ENCODE measurements at places on chromosomes 2 and 18.
A peak's percentile ranks its signal among the peaks of the same experiment; 100 is the strongest.

DNA sequence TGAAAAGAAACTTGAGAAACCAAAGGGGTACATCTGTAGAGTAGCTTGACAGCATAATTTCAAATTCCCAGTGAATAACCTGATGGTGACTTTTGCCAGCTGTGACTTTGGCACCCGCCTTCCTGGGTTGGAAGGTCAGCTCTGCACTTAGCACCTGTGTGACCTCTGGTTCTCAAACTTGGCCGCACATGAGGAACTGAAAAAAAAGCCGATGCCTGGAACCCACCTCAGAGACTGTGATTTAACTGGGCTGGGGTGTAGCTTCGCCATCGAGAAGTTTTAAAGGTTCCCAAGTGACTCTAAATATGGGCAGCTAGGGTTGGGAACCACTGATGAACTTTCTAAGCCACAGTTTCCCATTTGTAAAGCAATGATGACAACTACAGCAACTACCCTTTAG is 6.5 kb downstream of the EFEMP1 start:
- DNase-seq = no peak

GRCh38 chr18:46155641-46156051 is 51.5 kb downstream of the HAUS1 start:
- DNase-seq = no peak

DNA sequence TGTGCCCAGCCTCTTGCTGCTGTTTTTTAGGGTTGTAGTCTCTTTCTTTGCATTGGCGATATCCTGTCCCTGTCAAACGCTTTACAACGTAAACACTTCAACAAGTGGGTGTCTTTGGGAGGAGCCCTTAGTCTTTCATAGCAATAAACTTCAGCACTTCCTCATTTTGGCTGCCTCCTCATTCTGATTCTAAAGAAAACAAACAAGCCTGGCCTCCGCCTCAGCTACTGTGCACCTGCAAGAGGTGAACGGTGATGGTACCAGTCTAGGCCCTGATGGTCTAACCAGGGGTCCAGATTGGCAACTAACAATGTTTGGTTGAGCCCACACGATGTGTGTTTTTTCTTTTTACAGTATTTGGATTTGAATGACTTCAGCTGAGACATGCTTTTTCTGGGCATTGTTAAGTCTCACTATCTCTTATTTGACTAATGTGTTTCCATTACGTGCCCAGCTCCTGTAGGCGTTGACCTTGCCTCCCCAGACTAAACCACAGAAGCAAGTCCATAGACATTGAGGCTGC is 53.2 kb upstream of the CUL3 start:
- DNase-seq = no peak

DNA sequence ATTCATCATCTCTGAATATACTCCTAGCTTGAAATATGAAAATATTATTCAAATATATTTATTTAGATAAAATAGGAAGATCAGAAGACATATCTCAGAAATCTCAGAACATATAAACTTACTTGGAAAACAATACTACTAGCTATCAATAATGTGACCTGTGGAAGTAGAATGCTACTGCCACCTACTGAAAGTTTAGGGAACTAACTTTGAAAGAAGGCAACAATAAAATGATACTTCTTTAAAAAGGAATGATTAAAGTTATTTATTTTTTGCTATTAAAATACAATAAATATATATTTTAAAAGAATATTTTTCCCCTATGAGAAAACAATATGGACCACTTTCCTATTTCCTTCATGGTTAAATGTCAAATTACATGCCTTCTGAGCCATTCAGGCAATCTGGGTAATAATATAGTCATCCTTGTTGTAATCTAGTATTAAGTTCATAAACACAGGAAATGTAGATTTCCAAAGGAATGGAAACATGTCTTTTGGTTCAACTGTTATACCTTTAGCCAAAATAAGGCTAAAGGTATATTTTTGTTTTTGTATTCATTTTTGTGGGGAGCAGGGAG is 26.0 kb downstream of the ACADL start:
- no peak for DNase-seq

DNA sequence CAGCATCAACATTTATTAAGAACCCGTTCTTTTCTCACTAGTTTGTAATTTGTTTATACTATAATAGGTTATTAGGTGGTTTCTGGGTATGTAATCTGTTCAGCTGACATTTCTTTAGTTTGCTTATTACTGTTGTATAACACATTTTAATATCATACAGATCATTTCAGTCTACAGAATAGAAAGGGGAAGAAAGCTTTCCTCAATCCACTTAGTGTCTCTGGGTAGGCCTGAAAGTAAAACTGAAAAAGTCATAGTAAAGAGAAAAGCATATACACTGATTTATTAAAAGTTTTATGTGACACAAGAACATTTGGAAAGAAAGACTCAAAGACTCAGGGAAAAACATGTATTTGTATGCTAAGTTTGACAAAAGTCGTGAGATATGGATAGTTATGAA is 16.8 kb upstream of the KCNJ3 start:
- no peak for DNase-seq

- DNase-seq = peak; percentile 21
These were observed 144.7 kb upstream of the ITGA4 start for GRCh38 chr2:181312515-181312927.

DNA sequence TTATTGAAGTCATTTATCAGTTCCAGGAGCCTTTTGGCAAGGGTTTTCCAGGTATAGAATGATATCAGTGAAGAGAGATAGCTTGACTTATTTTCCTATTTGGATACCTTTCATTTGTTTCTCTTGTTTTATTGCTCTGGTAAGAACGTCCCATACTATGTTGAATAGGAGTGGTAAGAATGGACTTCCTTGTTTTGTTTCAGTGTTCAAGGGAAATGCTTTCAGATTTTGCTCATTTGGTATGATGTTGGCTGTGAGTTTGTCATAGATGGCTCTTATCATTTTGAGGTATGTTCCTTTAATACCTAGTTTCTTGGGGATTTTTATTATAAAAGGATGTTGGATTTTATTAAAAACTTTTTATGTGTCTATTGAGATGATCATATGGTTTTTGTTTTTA is 87.1 kb upstream of the EPAS1 start:
- no peak for DNase-seq

DNA sequence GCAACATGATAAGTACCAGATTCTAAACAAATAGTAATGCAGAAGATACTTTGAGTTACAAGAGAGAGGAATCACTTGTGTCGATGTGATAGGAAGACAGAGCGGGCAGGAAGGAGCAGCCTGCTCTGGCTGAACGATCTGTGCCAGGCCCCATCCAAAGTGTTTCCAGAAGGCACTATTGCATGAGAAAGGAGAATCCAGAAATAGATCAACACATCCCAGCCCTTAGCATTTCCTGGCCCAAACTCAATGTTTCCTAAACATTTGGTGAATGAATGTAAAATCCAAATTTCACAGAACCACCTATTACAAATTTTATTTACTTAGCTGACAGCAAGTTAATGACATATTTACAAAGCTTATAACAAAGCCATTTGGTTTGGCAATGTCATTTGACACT is 257.2 kb downstream of the TXNL1 start:
- no peak for DNase-seq

GRCh38 chr2:206494061-206494460 is 50.7 kb downstream of the ADAM23 start:
- no peak for DNase-seq

DNA sequence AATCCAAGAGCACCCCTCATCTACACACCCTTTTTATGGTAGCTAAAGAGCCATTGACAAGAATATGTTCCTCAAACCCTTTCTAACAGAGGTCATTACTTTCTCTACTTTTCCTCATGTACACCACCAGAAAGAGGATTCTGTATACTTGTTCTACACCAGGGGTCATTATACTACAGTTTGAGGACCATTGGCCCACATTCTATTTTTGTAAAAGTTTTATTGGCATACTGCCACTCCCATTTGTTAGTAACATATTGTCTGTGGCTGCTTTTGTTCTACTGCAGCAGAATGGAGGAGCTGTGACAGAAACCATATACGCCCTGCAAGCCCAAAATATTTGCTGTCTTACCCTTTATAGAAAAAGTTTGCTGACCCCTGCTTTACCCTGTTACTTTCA is 14.3 kb downstream of the HTR2B start:
- no peak for DNase-seq

DNA sequence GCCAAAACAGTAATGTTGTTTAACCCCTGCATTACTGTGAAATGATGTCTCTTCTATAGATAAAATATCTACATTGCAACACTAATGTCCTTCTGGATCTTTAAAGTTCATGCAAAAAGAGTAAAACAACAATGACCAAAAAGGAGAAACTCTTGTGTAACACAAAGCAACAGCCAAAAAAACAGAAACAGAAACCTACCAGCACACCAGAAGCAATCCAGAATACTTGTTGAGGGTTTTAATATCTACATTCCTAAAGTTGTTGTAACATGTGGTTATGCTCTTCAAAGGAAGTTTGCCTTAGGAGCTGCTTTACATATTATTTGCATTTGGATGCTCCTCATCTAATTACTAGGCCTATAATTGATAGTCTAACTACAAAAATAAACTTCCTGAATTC is 157.2 kb downstream of the BABAM2 start:
- DNase-seq = no peak

DNA sequence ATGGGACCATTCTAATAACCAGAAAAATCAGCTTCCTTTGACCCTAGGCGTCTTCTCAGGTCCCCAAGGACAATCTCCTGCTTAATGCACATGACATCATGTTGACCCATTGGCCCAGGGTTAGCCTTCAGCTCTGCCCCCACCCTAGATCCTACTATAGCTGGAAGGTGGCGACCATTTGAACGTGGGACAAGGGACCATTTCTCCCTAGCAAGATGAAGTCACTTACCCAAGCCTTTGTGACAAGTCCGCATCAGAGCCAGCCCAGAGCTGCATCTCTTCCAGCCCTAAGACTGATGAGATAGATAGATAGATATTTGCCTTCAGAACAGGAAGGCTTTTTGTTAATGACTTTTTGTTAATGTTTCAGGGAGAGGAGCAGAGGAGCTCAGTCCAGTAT is 28.2 kb upstream of the TAF1B start:
- DNase-seq = no peak

- no peak for DNase-seq
These were observed 259.0 kb upstream of the ERBB4 start for GRCh38 chr2:212797484-212798205.

DNA sequence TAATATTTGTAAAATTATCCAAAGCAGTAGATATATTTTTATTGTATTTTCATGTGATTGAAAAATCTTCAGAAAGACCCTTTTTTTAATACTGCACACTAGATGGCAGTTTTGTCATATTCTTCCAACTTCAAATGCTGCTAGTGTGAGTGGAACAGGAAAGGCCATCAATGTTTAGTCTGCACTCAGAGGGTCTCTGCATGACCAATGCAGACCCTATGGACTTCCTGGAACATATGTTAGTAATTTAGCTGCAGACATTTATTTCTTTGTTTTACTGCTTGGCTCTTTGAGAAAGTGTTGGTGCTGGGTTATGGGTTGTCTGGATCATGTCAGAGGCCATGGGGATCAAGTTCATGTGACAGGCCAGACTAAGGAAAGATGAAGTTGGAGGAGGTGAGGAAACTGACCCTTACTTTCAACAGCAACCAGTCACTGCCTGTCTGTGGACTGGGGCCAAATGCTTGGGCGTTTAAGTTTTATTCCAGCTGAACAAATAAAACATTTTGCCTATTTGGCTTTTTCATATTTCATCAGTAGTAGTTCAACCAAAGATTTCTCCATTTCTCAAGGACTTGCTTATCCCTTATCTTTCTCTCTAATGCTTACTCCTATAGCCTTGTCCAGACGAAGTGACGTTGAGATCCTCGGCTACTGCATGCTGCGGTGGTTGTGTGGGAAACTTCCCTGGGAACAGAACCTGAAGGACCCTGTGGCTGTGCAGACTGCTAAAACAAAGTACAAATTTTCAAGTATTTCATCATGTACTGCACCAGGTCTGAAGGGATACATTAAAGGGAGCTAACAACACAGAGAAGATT is 84.8 kb downstream of the VRK2 start:
- DNase-seq = no peak

- no peak for DNase-seq
These were observed 160.8 kb upstream of the GYPC start for GRCh38 chr2:126495189-126495588.

Measured in stimulated activated CD8-positive, alpha-beta memory T cell treated with anti-CD3 and anti-CD28 coated beads, Interleukin-4, amount 100 ng/mL, for 4 hours (primary cell).